Left colon (tissue), 2 donors: ENCODE measurements at places on chromosomes 2 and 18.

GRCh38 chr2:45856391-45857274 lies 205.2 kb downstream of the PRKCE start:
- DNase-seq, result no peak

DNA sequence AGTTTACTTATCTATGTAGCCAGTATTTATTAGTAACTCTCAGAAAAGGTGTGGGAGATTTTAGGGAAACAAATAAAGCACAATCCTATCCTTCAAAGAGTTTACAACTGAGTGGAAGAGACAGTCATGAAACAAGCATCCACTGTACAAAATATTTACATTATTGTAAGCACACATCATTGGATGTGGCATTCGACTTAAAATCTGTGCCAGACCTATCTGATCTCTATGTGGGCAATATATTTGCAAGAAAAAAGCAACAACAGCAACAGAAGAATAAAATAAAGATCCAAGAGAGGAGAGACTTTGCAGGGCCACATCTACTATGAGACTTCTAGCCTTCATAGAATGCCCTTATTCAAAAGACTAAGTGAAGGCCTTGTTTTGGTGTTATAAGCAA lies 882.1 kb upstream of the PIK3C3 start:
- no peak for DNase-seq

- DNase-seq, result no peak
These were observed 78.2 kb upstream of the UXS1 start for GRCh38 chr2:106272216-106272807.

DNA sequence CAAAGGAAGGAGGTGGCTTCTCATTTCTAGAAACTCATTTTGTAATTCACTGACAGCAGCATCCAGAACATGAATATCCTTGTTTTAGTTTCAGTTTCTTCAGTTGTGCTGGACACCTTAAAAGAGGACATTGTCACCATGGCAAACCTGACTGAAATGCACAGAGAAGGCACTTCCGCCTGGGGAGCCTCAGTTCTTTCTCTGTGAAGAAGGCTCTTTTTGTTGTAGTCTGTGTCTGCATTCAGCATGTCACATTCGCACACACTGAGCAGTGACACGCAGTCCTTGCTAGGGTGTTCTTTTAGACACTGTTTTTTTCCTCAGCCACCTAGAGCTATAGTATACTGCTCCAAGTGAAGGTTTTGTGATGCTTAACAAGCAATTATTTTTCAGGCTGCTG lies 9.5 kb upstream of the RPRM start:
- DNase-seq, result no peak

DNA sequence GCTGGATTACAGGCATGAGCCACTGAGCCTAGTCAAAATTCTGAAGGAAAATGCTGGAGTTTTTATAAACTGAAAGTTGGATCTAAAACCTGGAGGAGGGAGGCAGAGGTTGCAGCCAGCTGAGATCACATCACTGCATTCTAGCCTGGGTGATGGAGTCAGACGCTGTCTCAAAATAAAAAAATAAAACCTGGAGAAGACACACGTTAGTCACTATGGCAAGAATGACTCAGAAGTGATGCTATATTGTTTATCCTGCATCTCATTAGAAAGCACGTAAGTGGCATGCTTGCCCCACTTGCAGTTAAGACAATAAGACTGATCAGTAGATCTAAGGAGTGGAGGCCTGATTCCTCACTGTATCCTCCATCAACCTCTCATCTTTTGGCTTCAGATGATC lies 106.6 kb upstream of the STON1 start:
- no peak for DNase-seq

- DNase-seq, result no peak
These were observed 18.1 kb upstream of the B4GALT6 start for GRCh38 chr18:31702449-31702848.

- no peak for DNase-seq
These were observed 1.7 kb downstream of the SLC1A4 start for GRCh38 chr2:64990876-64991275.

DNA sequence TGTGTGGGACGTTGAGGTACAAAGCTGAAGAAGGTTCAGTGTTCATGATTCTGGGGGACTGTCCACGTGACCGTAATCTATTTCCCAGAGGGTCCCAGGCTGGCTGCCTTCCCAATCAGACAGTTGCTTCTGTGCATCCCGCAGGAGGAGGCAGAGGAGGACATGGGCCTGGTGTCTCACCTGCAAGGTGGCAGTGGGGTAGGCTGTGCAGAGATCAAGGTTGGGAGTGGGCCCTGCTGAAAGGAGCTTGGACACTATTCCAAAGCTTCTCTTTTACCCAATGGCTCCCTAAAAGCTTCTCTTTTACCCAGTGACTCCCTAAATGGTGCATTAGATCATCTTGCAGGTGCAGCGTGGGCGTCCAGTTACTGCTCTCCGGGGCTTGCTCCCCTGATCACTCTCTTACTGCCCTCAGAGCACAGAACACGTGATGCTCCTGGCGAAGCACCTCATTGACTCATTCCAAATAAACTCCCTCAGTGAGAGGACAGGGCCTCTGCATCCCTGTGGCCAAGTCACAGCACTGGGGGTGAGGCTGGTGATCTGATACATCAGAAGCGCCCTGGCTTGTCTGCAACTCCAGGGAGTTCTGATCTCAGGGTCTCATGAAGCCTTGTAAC lies 41.5 kb downstream of the RNF144A start:
- DNase-seq, result no peak

DNA sequence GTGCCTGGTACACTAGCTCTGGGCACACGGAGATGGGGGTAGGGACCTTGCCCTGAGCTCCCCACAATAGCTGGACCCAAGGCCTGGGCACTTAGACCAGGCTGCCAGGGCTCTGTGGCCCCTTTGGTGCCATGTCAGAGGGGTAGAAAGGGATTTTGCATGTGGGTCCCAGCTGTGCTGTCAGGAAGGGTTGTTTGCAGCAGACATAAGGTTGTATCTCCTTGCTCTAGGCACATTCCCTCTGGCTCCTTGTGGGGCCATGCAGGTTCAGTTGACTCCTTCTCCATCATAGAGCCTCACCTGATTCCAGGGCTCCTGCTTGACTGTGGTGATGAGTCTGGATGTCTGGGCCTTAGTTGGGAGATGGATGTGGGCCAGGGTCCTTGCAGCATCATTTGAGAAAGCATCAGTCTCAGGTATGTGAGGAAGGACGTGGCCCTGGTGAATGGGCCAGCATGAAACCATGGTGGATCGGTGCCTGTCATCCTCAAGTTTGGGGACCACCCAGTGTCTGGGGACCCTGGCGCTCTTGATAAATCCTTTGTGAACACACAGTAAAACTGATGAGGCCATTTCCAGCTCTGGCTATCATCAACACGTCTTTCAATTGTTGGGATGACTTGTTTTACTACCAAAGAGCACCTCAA lies 461.9 kb upstream of the HS6ST1 start:
- DNase-seq, result no peak

- no peak for DNase-seq
These were observed 688.2 kb upstream of the HS6ST1 start for GRCh38 chr2:129006901-129007300.

DNA sequence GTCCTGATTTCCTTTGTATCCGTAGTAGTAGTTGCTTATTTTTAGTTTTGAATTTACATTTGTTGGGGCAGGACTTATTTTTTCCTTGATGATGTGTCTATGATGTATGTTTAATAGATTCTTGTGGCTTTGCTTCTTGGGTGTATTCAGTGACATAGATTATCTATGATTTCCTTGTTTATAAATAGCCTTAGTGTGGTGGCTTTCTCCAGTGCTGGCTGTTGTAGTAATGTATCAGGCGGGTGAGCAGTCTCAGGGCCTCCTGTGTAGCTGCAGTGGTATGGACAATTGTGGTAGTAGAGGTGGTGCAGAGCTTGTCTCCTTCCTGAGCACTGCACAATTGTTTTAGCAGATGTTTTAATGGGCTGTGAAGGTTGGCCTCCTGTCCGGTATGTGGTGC lies 60.5 kb downstream of the SMCHD1 start:
- no peak for DNase-seq

DNA sequence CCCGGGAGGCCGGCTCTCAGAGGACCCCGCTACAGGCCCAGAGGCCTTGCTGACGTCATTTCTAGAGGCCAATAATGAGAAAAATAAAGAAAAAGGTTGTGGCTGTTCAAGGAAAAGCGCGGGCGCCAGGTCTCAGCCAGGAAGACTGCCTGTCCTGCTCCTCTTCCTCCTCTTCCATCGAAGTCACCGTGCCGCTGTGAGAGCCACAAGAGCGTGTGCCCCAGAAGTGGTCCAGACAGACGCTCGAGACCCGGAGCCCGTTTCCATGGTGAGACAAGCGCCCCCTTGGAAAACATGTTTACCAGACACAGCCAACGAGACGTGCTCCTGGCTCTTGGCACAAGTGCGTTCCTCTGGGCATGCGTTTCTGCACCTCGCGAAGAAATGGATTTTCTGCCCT lies 210.5 kb downstream of the HDAC4 start:
- no peak for DNase-seq

GRCh38 chr2:172088245-172089004 lies 3.1 kb downstream of the DLX1 start:
- DNase-seq, result no peak

DNA sequence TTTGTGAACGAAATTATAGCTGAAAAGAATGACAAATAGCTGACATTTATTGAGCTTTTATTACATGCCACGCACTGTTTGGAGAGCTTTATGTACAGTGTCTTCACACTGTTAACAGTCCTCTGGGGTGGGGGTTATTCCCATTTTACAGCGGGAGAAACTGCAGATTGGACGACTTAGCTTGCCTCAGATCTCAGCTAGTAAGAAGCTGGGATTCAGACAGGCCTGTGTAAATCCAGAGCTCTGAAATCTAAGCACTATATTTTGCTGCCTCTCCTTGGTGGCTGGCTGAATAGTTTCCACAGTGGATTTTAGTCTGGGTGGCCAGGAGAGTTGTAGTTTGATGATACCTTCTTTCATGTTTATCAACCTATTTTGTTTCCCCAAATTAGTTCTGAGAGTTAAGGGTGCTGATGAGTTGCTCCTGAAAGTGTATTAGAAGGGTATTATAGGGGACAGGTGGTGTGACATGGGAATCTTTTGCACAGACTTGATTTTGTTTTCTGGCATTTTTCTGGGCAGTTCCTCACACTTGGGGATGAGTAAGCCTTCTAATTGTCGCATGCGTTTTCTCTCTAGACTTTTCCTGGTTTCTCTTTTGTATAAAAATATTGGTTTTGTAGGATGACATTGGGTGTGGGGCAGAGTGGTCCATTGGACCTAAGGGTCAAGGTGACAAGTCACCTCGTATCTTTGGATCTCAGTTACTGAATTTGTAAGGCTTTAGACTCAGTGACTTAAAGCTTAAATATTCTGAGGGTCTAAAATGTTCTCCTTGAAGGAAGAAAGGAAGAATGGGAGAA lies 1.5 kb downstream of the ACSL3 start:
- no peak for DNase-seq

- no peak for DNase-seq
These were observed 166.3 kb downstream of the GBX2 start for GRCh38 chr2:236001854-236002253.

DNA sequence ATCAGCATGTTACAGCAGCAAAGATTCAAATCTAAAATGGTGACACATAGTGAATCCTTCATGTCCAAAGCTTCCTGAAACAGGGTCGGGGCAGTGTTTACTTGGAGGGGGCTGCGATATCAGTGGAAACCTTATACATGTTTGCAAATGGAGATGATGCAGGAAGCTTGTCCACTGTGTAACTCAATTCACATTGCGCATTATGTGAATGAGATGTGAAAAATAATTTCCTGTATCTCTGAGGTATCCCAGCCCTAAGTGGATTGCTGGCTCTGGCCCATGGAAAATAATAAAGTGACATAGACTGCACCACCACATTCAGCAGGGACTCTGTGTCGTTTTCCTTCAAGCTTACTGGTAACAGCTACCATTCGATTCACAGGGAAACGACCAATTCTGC lies 505.5 kb downstream of the GALR1 start:
- DNase-seq, result no peak

DNA sequence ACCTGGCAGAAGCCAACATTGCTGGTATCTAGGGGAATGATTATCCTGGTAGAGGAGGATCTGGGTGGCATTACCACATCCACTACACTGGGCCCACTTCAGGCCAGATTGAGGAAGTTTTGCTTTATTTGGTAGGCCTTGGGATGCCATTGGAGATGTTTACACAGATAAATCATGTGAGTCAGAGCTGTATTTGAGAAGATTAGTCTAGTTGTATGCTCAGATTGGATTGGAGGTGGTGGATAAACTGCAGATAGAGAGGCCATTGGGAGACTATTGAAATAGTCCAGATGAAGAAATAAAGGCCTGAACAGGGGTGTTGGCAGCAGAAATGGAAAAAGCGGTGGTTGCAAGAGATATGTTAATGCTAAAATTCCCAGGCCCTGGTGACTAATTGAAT lies 81.5 kb downstream of the EFEMP1 start:
- no peak for DNase-seq

DNA sequence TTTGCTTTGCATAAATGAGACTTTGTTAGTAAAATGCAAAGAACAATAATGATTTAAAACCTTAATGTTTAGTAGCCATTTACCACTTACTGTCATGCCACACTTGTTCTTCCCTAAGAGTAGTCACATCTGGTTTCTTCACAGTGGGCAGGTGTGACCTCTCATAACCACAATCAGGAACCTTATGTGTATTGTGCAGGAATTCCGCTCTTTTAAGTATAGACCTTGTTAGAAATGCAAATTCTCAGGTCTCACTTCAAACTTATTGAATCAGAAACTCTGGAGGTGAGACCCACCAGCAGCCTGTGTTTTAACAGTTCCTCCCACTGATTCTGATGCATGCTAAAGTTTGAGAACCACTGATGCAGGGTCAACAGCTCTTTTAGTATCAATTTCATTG lies 518.8 kb upstream of the MEX3C start:
- no peak for DNase-seq

- DNase-seq, result no peak
These were observed 318.7 kb downstream of the MEIS1 start for GRCh38 chr2:66753660-66754059.

DNA sequence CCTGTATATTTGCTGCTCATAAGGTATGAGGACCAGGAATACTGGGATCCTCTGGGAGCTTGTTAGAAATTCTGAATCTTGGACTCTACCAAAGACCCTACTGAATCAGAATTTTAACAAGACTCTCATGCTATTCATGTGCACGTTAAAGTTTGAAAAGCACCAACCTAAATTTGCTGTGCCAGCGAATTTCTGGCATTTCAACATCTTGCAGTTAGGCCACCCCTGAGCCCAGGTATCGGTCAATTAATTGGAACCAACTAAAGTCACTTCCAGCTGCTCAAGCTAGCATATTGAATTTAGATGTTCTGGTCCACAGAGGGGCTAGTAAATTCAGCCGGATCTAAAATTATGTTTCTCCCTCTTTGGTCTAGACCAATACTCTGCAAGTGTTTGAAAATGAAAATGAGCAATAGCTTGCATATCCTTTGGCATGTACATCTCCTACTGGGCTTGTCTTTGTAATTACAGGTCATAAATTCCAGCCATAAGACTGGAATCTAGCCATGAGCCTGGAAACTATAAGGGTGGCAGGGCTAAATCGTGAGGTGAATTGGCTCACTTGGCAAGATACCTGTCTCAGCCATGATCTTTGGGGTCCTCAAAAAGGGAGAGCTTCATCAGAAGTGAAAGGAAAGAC lies 72.4 kb downstream of the SKA1 start:
- DNase-seq, result no peak

GRCh38 chr2:197839327-197839726 lies 34.9 kb downstream of the PLCL1 start:
- DNase-seq, result no peak
